ENCODE measurements at places on chromosomes 1 and 21. TPM values are rescaled to one million over a fixed set of nuclear protein-coding genes. Genes with fewer than 3 reads are reported as not detected.

The TINAGL1 gene
- 60.5 TPM for total RNA-seq

The NR5A2 gene
- total RNA-seq = not detected

The HES4 gene
- 8.1 TPM for total RNA-seq

The DIO1 gene
- not detected for total RNA-seq

The OLFM3 gene
- total RNA-seq = not detected

The ATP6V1G3 gene
- 0.43 TPM for total RNA-seq

The ODR4 gene
- total RNA-seq = 19.6 TPM

The SV2A gene
- total RNA-seq = 19.4 TPM

The TM2D1 gene
- total RNA-seq = 69.1 TPM

The IL10 gene
- total RNA-seq = under 0.01 TPM

The SERINC2 gene
- 21.2 TPM for total RNA-seq

The PPIAL4G gene
- not detected for total RNA-seq

The PBX1 gene
- 67.4 TPM for total RNA-seq

The NUP210L gene
- not detected for total RNA-seq

The ZBTB21 gene
- total RNA-seq = 18.7 TPM

The C1orf94 gene
- total RNA-seq = not detected

The CCDC17 gene
- total RNA-seq = 1.3 TPM

The TCHHL1 gene
- not detected for total RNA-seq

The KANK4 gene
- total RNA-seq = not detected

The ZNF648 gene
- total RNA-seq = not detected

The ACKR1 gene
- not detected for total RNA-seq

The STUM gene
- under 0.01 TPM for total RNA-seq

The SAMSN1 gene
- 0.86 TPM for total RNA-seq

The ADCY10 gene
- total RNA-seq = not detected

The ALX3 gene
- not detected for total RNA-seq

All from fibroblast of villous mesenchyme (primary cell).